H1 (cell line): ENCODE measurements at places on chromosomes 12 and 14. TPM values are rescaled to one million over a fixed set of nuclear protein-coding genes. Genes with fewer than 3 reads are reported as not detected.

The GUCY2C gene
- total RNA-seq, result 2.5 and 3.2 TPM in 2 replicates

The DAO gene
- total RNA-seq, result not detected in 2 replicates

The SERPINA12 gene
- total RNA-seq, result not detected in 2 replicates

The GPR84 gene
- not detected in 2 replicates for total RNA-seq

The SLC5A8 gene
- total RNA-seq, result 0.11 TPM in 1 of 2 replicates, not detected in the other

The ACOT2 gene
- 5.8 and 7.2 TPM in 2 replicates for total RNA-seq

The SLC25A21 gene
- total RNA-seq, result 6.9 and 8.7 TPM in 2 replicates

The SLC6A15 gene
- 38.1 and 42.0 TPM in 2 replicates for total RNA-seq

The DBX2 gene
- not detected in 2 replicates for total RNA-seq

The FITM1 gene
- 0.33 and 0.76 TPM in 2 replicates for total RNA-seq

The NFE2 gene
- 1.4 and 2.0 TPM in 2 replicates for total RNA-seq

The CMA1 gene
- not detected in 2 replicates for total RNA-seq

The CLEC4D gene
- not detected in 2 replicates for total RNA-seq

DNA sequence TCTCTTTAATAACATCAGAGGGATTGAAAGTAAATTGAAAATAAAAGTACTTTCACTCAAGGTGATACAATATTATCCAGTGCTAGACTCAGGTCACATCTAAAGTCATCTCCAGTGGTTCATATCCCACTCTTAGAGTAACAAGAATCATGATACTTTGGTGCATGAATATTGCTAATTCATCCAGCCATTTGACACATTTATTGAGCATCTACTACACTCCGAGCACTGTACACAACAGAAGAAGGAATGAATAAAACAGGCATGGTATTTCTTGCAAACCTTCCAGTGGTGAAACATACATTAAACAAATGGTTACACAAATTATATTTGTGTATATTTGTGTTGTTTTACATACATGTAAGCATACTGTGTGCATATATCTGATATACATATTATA is 116.0 kb upstream of the TMCC3 start:
- no peak for DNase-seq

DNA sequence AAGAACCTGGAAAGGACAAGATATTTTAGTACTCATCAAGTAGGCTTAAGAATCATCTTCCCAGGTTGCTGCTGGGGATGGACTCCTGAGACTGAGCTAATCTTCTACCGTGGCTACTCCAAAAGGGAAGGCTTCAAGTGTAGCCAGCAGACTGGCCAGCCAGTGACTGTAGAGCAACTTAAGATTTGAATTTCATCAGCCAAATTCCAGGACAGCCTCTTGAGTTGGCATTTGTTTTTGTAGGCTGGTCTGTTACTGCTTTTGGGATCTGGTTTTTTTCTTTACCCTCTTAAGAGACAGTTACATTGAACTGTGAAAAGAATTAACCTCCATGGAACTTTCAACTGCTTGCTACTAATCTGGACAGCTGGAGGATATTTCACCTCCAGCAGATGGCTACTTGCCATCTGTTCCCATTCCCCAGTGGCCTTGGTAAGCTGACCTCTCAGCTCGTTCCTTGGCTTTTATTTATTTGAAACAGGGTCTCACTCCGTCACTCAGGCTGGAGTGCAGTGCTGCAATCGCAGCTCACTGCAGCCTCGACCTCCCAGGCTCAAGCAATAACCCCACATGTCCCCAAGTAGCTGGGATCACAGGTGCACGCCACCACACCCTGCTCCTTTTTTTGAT is 20.7 kb downstream of the VTI1B start:
- no peak for DNase-seq

DNA sequence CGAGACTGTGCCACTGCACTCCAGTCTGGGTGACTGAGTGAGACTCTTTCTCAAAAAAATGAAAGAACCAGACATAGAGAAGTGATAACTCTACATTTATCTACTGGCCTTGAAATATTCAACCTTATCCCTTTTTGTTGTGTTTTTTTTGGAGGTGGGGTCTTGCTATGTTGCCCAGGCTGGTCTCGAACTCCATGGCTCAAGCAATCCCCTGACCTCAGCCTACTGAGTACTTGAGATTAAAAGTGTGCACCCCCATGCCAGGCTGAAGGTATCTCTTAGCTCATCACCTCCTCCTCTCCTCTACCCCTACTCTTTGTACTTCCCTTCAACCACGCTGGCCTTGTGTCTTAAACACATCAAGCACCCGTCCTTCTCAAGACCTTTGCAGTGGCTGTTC is 3.8 kb downstream of the DRAM1 start:
- DNase-seq, result no peak

- DNase-seq, result no peak
Measured at GRCh38 chr14:56300495-56300894, 182.3 kb downstream of the PELI2 start.

DNA sequence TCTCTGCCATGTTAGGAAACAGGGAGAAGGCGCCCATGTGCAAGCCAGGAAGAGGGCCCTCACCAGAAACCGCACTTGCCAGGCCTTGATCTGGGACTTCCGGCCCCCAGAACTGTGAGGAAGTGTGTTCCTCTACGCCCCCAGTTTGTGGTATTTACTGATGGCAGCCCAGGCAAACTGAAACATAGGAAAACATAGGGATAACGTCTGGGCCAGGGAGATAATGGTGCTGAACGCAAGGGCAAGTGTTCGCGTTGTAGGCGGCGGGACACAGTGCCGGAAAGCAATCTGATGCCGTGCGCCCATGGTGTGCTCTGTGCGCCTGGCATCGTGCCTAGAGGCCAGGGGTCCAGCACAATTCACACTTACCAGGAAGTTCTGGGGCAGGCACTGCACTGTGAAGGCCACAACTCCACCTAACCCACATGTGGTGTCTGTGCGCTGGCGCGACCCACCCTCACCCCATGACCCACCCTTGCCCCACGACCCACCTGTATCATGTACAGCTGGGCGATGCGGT is 53.6 kb downstream of the ARL6IP4 start:
- no peak for DNase-seq

GRCh38 chr12:98416845-98417244 is 98.5 kb upstream of the TMPO start:
- DNase-seq, result no peak

DNA sequence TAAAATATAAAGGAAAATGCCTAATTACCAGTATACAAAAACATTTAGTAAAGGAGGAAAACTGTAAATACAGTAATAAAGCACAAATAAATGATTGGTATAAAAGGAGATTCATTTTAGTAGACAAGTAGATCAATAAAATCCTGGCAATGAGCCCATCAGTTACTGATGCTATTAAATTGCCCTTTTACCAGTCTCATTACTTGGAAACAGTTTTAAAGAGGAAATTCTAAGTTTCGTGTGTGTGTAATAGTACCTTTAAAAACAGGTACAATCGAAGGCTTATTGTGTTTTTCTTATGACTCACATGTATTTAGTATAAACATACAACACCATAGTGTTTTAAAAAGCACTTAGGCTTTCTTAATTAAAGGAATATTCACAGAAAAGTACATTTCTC is 46.4 kb upstream of the SYT10 start:
- DNase-seq, result no peak

GRCh38 chr14:75831455-75831854 is 150.3 kb downstream of the TGFB3 start:
- DNase-seq, result no peak

GRCh38 chr12:56529656-56530055 is 8.0 kb downstream of the RBMS2 start:
- no peak for DNase-seq

DNA sequence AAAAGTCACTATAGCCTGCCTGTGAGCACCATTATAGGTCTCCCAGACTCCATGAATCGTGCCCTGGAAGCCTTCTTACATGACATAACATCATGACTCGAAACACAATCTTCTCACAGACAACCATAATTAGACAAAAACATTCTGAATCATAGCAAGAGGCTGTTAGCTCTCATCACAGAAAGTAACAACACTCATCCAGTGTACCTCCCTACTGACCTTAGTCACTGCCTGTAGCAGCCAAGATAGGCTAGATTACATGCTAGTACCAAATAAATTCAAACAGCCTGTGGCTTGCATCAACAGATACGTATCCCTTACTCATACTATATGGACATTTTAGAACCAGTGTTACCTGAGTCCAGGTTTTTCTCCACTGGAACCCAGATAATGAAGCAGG is 663.8 kb upstream of the FOXG1 start:
- DNase-seq, result no peak

- no peak for DNase-seq
Measured at GRCh38 chr14:26636561-26636960, 38.7 kb upstream of the NOVA1 start.

DNA sequence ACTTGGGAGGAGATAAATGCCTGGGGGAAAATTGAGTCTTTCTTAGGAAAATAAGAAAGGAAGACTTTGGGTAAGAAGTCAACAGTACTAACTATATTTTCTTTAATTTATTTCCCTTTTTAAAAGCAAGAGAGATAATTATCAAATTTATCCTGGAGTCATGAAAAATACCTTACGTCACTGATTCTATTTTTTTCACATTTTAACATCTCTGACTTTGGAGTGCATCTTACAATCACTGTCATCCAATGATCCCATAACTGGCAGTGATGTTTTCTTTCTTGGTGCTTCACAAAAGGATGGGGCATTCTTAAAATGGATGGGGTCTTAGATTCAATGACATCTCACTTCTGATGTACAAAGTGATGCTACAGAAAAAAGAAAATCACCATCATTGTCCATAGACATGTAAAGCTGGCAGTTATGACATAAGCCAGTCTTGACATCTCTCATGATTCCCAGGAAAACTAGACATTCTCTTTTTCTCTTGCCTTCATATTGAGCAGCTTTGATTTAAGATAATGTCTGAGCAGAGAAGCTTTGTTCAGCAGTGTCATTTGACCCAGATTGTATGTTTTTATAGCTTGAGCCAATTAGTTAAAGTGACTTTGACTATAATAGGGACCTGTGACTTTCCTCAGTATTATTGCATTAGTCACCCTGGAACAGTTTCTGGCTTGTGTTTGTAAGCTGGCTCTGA is 236.2 kb downstream of the EGLN3 start:
- DNase-seq, result no peak

- no peak for DNase-seq
Measured at GRCh38 chr12:25119020-25119419, 75.9 kb downstream of the DNAI7 start.

DNA sequence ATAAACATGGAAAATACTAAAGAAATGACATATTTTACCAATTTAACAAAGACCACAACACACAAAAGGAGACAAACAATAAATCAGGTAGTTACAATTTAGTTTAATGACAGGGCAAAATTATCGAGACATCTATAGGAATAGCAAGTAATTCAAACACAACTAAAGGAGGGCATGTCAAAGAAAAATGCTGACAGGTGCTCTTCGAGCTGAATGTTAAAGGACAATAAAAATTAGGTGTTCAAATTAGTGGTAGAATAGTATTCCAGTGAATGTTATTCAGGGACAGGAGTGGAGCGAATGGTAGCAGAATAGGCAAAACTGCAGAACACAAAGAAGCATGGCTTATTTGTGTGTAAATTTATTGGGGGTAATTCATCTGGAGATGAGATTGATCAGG is 1004.3 kb upstream of the FBXO33 start:
- DNase-seq, result no peak

- DNase-seq, result no peak
Measured at GRCh38 chr12:71877335-71878121, 38.0 kb downstream of the TBC1D15 start.

DNA sequence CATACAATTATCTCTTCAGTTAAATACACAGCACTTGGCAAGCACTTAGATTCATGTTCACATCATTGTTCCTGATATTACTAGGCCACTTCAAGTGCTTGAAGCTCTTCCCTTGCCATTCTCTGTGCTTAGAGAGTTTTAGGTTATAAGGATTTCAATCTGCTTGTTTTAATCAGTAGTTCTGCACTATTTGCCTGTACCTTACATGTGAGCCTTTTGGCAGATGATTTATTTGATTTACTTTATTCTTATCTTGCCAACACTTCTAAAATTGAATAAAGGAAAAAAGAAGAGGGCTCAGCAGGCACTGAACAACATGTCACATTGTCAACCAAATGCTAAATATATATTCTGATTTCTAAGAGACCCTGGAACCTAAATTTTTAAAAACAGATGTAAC is 363.8 kb upstream of the USP15 start:
- no peak for DNase-seq
